ENCODE measurements at places on chromosomes 2 and 18.
A peak's percentile ranks its signal among the peaks of the same experiment; 100 is the strongest.

GRCh38 chr2:33160191-33160590 is 213.4 kb downstream of the LTBP1 start:
- no peak for DNase-seq

DNA sequence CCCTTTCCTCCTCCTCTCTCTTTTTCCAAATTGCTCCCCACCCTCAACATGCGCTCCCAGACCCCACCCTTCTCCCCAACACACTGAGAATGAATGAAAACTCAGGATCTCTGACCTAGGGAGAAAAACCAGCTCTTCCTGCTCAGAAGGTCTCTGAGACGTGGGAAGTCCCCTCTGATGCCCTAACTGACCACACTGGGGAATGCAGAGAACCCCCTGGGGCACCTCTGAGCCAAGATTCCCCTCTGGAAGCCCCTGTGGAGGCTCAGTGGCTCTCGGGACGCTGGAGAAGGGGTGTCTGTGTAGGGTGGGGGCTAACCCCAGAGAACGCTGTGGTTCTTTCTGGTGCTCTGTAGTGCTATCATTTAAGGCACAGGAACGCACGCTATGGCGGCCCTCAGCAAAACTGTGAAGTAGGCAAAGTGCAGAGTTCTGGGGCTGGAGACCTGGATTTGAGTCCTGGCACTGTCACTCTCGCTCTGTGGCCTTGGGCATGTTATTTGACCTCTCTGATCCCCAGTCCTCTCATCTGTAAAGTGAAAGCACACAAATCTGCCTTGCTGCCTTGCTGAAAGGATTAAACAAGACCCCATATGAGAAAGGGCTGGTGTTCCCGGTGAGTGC is 17.1 kb downstream of the ATOH8 start:
- no peak for DNase-seq

- DNase-seq, result no peak
Observed at GRCh38 chr2:71923143-71923525, 224.5 kb downstream of the CYP26B1 start.

DNA sequence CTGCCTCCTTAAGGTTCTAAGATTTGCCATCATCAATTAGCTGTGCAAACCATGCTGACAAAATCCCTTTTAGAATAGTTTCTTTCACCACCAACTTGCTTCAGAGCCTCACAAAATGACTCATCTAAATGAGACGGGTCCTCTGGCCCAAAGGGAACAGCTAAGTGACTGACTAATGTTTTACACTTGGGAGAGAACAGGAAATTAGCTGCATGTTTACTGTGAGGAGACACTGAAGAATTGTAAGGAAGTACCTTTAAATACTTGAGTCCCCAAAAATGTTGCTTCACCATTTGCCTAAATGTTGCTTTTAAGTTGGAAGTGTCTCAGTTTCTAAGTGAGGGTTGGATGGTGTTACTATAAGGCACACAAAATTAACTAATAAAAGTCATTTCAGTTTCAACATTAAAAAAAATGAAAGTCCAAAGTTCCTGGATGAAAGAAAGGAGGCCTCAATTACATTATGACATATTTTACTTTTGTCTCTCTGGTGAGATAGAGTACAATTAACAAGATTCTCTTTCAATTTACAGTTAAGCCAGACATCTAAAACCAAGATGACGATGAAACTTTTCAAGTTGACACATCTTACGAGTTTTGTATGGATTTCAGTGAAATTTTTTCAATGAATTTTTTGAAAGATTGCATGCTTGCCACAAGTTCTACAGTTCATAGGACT is 229.1 kb upstream of the FN1 start:
- DNase-seq, result peak; percentile 3

- no peak for DNase-seq
Observed at GRCh38 chr2:52343010-52343409, 1311.1 kb upstream of the NRXN1 start.

DNA sequence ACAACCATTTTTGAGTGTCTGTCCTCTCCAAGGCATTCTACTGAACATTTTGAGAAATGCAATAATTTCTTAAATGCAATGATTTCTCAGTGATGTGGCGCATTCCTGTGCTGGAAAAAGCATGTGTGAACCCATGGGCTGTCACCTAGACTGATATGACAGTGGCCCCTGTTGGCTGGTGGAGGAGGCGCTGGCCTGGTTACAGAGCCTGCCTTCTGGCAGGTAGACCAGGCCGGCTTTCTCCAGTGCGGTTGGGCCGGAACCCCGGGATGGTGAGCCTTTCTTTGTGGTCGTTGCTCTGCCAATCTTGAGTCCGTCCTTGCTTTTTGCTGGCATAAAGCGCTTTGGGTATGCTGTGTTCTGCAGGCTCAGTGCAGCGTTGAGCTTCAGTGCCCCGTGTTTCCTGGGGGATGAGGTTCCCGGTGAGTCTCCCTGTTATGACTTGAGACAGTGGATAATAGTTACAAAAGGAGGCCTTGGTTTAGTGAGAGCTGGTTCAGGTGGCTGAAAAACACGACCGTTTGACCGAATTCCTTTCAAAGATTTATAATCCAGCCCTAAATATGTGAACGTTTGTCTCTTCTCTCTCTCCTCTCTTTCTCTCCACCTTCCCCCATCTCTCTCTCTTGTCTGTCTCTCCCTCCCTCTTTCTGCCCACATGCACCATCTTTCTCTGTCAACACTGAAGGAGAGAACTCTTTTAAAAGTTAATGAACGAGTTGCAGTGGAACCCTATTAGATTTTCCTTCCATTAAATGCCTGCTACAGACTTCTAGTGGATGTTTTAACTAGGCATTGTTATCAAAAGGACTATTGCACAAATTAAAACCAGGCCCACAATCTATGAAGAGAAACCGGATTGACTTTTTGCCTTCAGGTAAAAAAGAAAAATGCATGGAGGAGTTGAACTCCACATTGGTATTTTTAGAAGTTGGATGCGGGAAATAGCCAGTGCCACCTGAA is 34.0 kb downstream of the TSHZ1 start:
- DNase-seq, result no peak

DNA sequence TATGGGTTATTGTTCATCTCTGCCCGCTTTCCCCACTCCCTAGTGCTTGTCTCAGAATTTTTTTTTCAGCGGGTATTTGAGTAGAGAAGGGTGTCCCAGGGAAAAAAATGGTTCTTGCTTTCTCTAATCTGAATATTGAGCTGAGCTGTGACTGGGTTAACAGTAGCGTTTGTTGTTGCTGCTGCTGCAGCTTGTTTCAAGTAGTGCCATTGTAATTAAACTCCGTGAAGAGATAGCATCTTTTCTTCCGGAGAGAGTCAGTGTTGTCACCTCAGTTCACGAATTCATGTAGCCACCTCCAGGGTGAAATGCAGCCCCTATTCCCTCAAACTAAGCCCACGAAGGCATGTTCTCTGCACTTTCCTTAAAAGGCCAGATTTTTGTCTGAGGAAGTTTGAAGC is 1.5 kb upstream of the AAK1 start:
- DNase-seq, result no peak

DNA sequence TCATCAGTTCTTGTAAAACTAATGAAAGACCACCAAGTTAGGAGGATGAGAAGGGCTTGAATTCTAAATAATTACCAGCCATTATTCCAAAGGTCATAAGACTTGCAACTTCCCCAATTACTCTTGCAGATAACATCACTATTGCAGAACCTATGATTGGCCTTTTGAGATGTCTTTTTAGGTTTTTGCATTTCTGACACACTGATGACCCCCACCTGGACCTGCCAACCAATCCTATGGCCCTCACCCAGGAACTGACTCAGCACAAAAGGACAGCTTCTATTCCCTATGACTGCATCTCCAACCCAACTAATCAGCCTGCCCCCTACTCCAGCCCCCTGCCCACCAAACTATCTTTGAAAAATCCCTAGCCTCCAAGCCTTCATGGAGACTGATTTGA is 111.5 kb upstream of the COPS8 start:
- DNase-seq, result no peak
